Activated CD4-positive, alpha-beta memory T cell treated with anti-CD3 and anti-CD28 coated beads, Interleukin-2, amount 10 ng/mL, durations not matched to agents 7 days and 5 days (primary cell): ENCODE measurements at places on chromosomes 5 and 9.
A peak's percentile ranks its signal among the peaks of the same experiment; 100 is the strongest.

- no peak for DNase-seq
These were observed 110.6 kb downstream of the PAM start for GRCh38 chr5:102865510-102866236.

- peak; percentile 41 for DNase-seq
These were observed 15.8 kb downstream of the EXOC3 start for GRCh38 chr5:458547-459353.

DNA sequence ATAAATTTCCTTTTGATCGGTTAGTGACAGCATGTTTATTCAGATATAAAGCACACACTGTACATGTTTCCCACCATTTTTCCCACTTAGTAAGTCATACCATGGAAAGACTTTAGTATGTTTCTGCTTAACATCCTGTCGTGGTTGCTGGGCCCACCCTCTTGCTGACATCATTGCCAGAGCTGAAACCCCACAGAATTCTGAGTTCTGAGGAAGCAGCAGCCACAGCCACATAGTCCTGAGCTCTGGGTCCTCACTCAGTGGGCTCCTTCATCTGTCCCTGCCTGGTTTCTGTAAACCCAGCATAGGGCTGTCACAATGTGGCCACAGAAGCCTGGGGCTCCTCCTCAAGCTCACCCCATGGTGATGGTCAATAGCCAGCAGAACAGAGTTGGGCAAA, 441.5 kb downstream of the ENC1 start:
- no peak for DNase-seq

DNA sequence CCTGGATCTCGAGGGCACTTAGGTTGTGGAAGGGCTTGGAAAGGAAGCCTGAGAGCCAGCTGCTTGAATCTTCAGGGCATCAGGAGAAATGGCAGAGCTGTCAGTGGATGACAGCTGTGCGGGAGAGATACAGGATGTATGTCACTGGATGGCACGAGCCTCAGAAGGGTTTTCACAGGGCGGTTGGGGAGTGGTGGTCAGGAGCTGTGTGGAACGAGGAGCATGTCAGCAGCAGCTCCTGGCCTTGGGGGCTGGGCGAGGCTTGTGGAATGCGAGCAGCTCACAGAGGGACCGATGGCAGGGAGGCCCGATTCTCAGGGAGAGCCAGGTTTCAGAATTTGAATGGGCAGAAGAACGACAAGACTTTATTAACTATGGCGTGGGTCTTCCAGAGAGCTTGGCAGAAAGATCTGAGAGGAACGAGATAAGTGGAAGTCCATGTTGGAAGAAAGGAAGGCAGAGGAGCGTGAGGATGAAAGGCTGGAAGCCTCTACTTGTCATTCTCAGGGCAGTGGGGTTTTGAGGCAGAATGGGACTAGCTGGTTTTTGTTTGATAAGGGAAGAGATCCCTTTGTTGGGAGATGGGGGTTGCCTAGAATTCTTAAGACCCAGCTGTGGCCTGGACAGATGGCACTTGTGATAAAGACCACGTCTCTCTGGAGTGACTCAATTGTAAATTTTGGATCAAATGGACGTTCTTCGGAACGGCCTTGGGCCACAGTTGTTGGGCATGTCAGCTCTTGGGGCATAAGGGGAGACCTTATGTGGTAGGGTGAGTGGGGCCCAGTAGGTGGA, 60.3 kb downstream of the SNX30 start:
- DNase-seq: no peak

GRCh38 chr5:153460421-153460820, 30.0 kb upstream of the GRIA1 start:
- no peak for DNase-seq

DNA sequence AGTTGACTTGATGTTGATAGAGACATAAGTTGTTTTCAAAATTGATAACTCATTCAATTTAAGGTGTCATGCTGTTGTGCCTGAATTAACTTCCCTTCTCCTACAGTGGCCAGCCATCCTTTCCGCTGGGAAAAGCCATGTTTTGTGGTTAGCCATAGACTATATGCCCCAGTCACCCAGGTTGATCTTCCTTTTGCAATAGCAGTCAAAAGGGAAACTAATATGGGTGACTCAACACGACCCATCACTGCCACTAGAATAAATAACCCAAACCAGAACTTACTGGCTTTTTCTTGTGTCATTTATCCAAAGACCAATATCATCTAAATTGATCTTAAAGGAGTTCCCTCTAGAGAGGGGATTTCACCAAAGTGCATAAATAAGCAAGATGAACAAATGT, 87.4 kb downstream of the PTCD2 start:
- no peak for DNase-seq

DNA sequence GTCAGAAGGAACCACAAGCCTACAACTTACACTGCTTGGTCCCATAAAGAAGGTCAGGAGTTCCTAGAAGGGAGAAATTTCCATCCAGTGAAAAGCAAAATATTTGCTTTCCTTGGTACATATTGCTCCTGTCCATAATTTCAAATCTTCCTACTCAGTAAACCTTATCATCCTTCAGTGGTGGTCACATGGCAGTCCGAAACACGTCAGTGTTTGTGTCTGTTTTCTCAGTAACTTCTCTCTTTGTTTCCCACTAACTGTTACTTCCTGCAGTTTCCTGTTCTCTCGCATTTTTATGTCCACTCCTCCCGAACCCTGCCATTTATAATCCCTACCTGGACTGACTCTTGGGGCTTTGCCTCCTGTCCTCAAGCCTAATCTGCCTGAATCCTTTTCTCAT, 129.1 kb downstream of the FANCC start:
- no peak for DNase-seq

GRCh38 chr5:58312299-58312698, 147.6 kb downstream of the PLK2 start:
- DNase-seq: no peak

DNA sequence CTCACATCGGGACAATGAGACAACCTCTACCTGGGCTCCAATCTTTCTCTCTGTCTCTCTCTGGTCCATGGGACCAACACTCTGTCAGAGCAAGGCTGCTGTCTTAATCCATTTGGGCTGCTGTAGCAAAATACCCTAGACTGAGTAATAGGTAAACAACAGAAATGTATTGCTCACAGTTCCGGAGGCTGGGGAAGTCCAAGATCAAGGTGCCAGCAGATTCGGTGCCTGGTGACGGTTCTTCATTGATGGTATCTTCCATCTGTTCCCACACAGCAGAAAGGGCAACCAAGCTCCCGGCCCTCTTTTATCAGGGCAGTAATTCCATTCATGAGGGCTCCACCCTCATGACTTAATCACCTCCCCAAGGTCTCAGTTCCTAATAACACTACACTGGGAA, 61.3 kb upstream of the SPOCK1 start:
- no peak for DNase-seq

DNA sequence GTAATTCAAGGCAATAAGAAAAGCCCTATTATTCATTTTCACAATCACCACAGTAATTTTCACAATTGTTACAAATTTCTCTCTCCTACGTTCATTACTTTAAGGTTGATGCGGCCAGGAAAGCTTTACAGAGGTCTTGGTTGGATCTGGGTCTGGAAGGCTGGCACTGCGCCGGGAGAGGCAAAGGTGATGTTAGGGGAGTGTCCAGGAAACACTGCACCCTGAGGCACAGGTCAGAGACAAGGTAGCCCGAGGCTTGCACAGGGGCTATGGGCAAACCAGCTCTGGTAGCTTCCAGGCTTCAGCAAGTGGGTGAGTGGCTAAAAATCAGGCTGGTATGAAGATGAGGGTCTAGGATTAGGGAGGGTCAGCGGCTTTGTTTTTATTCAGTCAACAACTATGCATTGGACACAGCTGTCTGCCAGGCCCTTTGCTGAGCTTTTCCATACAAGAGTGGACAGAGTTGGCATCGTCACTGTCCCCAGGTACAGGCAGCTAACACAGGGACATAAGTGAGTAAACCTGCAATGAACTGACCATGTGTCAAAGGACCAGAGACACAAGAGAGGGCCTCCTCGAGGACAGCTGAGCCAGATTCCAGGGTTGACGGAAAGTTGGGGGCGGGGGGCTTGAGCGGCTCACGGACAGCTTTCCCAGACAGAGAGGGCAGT, 12.4 kb upstream of the TENT4A start:
- DNase-seq: no peak

DNA sequence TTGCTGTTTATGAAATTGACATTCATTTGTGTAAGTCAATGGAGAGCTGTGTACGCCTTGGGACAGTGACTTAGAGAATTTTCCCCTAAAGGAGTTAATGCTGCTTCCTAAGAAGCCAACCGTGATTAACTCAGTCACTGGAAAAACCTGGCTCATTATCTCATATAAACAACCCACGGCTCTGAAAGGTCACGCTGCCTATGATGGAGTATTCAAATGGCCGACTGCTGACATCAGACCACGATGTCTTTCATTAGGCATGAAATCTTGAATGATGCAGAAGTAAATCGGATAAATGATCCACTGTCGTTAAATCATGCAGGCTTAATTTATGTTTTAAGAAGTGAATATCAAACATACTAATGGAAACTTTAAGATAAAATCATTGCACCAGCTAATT, 603.7 kb downstream of the RAB3C start:
- DNase-seq: no peak

DNA sequence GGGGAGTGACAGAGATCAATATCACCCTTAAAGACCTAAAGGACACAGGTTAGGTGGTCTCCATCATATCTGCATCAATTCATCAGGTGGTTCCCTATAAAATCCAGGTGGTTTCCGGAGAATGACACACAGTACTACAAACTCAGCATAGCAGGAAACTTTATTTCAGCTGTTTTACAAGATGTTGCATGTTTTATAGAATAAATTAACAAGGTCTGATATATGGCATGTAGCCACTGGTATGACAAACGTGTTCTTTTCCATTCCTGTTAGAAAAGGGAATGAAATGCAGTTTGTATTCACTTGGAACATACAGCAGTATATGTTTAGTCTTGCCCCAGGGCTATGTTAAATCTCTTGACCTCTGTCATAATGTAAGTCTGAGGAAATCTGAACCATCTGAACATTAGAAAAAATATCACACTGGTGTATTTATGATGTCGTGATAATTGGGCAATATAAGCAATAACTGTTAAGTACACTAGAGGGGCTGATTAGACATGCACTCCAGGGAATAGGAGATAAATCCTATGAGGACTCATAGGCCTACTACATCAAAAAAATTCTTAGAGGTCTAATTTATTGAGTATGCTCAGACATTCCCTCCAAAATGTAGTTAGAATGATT, 42.2 kb upstream of the TNFSF8 start:
- no peak for DNase-seq

DNA sequence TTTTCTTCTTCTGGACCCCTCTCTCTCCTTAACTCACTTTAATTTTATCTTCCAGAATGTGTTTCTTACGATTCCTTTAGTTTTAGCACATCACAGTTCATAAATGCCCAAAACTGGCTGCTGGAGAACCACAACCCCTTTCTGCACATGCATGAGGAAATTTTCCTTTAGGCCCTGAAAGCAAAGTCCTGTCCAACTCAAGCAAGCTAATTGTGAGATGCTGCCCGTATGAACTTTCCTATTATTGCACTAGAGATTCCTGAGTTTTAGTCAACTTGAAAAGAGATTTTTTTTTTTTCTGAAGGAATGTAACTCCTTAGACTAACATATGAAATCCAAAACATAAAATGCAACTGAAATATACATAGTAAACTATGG, 52.1 kb upstream of the DAB2 start:
- no peak for DNase-seq

DNA sequence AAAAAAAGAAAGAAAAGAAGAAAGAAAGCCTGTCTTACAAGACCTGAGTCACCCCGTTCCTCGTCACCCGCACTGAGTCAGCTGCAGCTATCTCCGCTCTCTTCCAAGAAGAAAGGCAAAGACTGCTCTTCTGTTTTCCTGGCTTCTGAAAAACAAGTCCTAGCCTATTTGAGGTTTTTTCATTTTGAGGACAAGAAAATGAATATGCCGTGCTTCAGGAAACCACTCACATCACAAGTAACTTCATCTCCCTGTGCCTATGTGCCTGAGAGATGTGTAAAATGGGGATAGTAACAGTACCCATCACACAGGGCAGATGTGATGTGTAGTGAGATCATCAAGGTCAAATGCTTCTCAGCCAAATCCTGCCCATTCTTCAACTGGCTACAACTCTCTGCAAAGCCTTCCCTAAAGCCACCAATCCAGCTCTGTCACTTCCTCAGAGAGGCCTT, 78.4 kb downstream of the GLDC start:
- DNase-seq: peak; percentile 63

- DNase-seq: no peak
These were observed 13.5 kb upstream of the SLCO4C1 start for GRCh38 chr5:102309586-102309985.

DNA sequence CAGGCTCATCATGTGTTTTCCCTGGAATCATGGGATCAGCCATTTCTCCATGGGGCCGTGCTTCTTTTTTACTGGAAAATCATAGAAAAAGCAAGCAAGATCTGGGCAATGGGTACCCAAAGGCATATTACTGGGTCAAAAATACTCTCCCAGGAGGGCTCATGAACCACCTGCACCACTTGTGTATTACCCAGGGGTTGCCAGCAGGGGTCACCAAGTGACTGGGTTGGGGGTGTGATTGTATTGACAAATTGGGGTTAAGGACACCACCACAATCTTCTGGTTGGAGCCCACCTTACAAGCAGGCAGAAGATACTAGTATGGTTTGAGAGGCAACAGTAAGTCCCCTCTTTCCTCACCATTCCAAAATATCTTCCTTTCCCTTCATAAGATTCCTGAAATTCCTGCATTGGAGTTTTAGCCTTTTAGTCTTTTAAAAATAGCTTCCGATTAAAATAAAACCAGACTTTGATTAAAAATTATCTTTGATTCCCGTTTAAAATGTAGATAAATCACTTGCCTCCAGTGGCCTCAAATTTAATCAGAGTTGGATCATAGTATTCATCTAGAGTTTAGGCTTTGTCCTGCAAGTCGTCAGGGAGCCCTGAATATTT, 603.3 kb downstream of the KIF4B start:
- peak; percentile 53 for DNase-seq

DNA sequence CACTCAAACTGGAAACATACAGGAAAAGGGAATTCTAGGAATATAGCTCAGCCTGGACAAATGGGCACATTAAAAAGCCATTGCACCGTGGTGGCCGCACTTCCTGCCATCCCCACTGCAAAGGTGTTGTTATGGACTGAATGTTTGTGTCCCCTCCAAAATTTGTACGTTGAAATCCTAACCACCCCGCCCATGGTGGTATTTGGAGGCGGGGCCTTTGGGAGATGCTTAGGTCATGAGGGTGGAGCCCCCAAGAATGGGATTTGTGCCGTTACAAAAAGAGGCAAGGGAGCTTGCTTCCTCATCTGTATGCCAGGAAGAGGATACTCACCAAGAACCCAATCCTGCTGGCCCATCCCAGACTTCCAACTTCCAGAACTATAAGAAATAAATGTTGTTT, 1.1 kb upstream of the CMBL start:
- DNase-seq: no peak

DNA sequence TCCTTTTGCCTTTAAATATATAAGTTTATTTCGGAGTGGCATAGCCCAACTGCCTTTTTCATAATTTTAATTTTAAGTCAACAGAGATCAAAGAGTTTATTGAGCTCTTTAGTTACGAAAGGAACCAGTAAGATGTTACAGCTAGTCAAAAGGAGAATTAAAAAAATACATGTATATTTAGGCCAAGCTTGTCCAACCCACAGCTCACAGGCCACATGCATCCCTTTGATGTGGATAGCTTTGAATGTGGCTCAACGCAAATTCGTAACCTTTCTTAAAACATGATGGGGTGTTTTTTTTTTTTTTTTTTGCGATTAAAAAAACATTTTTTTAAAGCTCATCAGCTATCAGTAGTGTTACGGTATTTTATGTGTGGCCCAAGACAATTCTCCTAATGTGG, 50.2 kb upstream of the IL31RA start:
- DNase-seq: no peak
